ENCODE measurements at places on chromosomes 3 and 15.

- DNase-seq: no peak
Measured at GRCh38 chr15:87660251-87661129, 596.0 kb downstream of the NTRK3 start.

GRCh38 chr3:113232342-113232741, 21.0 kb downstream of the BOC start:
- no peak for DNase-seq

DNA sequence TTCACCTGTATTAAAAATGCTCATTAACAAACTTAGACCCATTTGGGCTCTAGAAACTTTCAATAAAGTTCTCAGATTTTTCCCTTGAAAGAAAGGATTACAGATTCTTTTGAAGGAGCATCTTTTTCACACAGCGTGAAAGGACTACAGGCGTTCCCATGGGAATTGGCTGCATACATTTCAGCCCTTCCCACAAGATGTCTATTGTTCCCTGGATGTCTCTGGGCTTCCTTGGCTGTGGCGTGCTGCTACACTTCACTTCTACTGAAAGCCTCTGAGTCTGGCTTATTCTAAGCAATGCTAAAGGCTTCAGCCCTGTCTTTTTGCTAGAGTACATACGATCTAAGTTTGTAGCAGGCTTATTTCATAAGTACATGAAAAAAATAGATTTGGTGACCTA, 1.4 kb downstream of the VEPH1 start:
- no peak for DNase-seq

- DNase-seq: no peak
Measured at GRCh38 chr3:55282994-55283393, 204.1 kb downstream of the WNT5A start.

GRCh38 chr3:69079269-69080159, 651 bp downstream of the UBA3 start:
- no peak for DNase-seq

- no peak for DNase-seq
Measured at GRCh38 chr3:187295316-187296034, 3.9 kb upstream of the MASP1 start.

- DNase-seq: no peak
Measured at GRCh38 chr3:196868297-196868661, 559 bp downstream of the SENP5 start.

GRCh38 chr15:78040653-78041244, 36.8 kb downstream of the TBC1D2B start:
- no peak for DNase-seq

GRCh38 chr3:188299068-188299467, 145.1 kb downstream of the LPP start:
- no peak for DNase-seq

- DNase-seq: no peak
Measured at GRCh38 chr3:163786416-163786815, 1291.9 kb downstream of the SI start.

DNA sequence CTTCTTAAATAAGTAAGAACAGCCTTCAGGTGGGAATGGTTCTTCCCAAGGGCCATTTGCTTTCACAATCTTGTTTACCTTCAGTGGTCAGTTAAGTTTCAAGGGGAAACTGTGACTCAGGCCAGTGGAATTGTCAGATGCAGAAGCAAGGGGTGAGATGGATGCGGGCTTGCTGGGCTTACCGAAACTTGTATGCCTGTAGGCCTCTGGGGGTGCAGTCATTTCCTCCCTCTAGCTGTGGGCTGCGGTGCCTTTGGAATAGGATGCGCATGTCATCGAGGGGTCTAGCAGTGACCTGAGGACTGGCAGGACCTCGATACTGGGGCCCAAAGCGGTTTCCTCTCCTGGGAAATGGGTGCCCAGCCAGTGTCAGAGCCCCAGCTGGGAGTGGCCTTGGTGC, 121.6 kb downstream of the EEFSEC start:
- DNase-seq: no peak

DNA sequence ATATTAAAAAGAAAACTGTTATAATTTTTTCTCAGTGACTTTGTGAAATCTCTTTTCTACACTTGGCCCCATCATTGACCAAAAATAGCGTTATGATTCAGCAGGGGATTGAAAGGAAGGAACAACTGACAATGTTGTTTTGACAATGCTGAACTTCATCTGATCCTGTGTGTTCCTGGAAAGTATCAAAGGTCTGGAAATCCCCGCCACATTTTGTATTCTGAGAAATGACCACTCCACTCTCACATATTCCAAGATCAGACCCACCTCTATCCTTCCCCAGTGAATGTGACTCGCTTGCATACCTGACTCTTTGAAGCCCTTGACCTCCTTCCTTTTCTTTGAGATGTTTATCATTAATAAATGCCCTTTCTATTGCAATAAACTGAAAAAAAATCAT, 9.7 kb upstream of the RIOX2 start:
- DNase-seq: no peak

DNA sequence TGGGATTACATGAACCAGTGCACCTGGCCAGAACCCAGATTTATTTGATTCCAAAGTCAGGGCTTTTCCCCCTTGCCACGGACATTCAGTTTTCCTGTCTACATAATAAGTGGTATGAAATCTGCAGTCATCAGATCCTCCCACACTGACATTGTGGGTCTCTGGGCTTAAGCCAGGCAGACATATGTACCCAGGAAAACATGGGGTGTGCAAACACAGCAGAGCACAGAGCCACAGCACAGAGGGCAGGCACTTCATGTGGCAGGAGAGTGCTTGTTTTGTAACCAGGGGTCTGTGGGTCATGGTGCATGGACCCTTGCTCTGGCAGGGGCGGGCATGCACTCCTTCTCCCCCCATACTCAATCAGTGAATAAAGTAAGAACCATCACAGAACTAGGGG, 6.1 kb upstream of the ABTB1 start:
- DNase-seq: no peak

DNA sequence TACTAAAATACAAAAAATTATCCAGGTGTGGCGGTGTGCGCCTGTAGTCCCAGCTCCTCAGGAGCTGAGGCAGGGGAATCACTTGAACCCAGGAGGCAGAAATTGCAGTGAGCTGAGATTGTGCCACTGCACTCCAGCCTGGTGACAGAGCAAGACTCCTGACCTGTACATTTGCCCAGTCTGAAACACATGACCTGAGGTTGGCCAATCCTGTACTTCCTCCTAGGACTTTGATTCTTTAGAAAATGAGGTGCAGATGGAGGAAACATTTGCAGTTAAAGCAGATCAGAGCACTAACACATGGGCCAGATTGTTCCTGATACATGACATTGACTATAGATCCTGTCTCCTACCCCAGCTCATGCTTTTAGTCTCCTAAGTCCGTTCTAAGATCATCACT, 28.9 kb upstream of the LPP start:
- no peak for DNase-seq

DNA sequence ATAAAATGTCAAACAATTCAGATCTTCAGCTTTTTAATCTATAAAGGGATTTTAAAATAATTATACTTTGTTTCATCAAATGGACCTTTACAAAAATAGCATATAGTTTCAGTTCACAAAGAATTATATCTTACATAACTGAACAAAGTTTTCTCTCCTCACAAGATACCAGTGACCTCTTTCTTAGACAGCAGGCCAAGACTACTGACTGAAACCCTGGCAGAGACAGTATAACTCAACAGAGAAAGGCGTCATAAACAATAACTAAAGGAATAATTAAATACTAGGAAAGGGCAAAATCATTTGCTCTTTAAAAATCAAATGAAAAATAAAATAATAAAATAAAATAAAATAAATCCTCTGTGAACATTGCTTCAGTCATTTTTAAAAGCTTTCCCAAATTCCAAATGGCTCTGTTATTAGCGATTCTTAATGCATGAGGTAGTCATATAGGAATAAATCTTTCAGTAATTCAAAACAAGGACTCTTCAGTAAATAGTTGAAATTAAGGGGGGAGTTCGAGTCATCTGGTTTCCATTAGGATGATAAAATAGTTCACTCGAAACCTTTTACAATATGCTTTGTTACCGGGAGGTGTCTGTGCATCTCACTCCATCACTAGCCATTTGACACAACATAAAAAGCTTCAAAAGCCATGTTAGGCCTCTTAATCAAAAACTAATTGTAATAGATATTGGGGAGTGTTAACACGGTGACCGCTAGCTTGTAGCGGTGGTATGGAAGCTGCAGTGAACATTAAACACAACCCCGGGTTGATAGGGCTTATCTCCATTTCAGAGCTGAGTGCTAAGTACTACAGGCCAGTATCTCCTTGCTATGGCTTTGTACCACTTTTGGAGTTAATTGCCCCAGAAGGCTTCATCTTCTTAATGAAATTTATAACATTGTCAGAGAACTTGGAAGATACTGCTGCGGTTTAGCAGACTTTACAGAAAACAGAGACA, 142.9 kb upstream of the NR2F2 start:
- no peak for DNase-seq

DNA sequence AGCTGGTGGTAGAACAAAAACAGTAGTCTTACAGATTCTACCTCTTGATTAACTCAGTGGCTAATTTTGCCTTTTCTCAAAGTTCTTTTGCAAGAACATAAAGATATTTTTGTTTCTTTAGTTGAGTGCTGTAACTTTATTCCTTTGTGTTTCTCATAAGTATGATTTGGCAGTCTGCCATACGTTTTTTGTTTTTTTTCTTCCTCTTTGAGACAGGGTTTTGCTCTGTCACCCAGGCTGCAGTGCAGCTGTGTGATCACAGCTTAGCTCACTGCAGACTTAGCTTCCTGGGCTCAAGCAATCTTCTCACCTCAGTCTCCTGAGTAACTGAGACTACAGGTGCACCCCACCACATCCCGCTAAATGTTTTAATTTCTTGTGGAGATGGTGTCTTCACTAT, 22.4 kb downstream of the B3GNT5 start:
- no peak for DNase-seq

DNA sequence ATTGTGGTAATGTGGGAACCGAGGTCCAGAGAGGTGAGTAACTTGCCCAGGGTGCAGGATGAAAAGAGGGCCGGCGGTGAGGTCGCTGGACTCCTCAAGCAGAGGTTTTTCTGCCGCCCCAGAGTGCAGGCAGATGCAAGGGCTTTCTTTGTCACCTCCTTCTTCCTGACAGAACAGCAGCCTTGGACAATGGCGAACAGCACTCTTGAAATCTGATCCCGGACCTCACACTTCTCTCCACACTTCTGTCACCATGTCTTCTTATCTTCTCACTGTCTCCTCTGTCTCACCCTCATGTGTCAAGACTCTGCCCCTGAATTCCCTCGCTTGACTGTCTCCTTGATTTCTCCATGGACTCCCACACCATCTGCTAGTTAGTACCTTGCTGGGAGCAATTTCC, 15.4 kb upstream of the VPS8 start:
- DNase-seq: no peak

DNA sequence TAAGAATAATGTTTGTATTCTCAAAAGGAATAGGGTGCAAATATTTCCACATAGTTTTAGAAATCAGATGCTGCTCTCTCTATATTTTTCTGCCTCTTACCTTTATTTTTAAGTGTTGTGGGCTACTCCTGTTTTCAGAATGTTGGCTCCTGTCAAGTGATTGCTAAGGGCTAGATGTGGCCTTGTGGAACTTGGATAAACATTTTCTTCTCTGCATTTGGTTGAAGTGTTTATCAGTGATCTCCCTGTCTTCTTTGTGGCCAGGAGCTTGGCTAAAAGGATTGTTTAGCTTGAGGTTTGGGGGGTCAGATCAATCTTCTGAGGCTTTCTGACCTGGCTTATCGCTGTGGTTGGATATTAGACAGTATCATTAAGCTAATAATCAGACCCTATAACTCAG, 112.6 kb downstream of the TCF12 start:
- no peak for DNase-seq

- DNase-seq: no peak
Measured at GRCh38 chr15:80242132-80242769, 9.8 kb downstream of the CTXND1 start.

DNA sequence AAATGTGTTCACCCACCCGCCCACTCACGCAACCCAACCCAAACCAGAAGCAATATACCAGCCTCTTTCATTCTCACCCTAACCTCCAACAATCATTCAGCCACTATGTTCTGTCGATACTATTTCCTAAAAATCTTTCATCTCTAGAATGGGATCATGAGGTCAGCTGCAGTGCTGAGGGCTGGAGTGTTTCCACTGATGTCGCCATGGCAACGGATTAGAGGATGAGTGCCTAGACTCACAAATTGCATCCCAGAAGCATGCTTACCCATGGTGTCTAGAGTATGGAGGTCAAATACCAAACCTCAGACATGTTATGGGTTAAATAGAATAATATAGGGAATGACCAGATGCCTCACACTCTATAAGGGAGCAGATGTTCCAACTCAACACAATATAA, 138.5 kb downstream of the GABRB3 start:
- no peak for DNase-seq

- no peak for DNase-seq
Measured at GRCh38 chr3:126304704-126305103, 52.5 kb downstream of the KLF15 start.

DNA sequence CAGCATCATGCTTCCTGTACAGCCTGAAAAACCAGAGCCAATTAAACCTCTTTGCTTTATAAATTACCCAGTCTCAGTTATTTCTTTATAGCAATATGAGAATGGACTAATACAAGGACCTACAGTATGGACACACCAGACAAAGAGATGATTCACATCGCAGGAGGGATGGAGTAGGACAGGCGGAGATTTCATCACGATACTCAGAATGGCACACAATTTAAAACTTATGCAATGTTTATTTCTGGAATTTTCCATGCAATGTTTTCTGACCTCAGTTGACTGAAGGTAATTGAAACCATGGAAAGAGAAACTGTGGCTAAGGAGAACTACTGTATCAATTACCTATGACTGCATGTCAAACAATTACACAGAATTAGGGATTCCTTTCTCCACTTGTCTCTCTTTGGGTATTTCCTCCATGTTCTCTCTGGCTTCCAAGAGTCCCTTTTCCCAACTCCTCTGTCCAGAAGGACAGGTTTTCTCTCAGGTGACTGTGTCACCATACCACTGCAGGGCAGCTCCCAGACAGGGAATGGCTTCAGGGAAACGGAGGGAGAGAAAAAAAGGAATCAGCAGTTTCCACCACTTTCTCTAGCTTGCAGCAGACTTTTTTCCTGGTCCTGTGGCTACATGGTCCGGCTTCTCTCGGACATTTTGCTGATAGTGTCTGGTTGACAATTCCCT, 3.0 kb upstream of the ANO10 start:
- DNase-seq: no peak

- no peak for DNase-seq
Measured at GRCh38 chr3:112121577-112122547, 11.2 kb downstream of the GCSAM start.

DNA sequence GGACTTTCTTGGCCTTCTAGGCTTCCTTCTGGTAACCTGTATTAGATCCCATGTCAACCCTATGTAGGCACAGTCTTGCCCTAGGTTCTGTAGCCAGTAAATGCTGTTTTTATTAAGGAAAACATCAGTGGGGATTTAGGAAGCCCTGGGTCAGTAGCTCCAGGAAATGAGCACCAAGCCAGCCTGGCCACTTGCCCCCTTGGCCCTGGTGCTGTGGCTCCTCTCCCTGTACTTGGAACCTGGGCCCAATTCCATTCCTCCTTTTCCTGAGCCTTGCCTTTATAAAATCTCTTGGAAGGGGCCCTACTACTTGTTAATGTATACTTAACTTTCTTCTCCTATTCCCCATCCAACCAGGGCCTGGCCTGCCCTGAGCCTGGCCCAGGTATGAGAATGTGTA, 243.8 kb upstream of the TPRG1 start:
- no peak for DNase-seq

GRCh38 chr15:79475306-79475705, 43.2 kb downstream of the MINAR1 start:
- DNase-seq: no peak

GRCh38 chr15:45132844-45133560, 3.2 kb downstream of the DUOX1 start:
- DNase-seq: no peak

All from amygdala (tissue), 56 donors.